Placental pericyte (primary cell): ENCODE measurements at places on chromosomes 12 and 14. TPM values are rescaled to one million over a fixed set of nuclear protein-coding genes. Genes with fewer than 3 reads are reported as not detected.

Gene FSCB
- total RNA-seq, result 0.22 and 2.1 TPM in 2 replicates

Gene KLRG1
- total RNA-seq, result 0.29 TPM in 1 of 2 replicates, not detected in the other

Gene SLC7A8
- 1.1 TPM in 2 replicates for total RNA-seq

Gene P2RX7
- total RNA-seq, result 0.14 and 2.8 TPM in 2 replicates

Gene MFAP5
- total RNA-seq, result under 0.01 and 0.86 TPM in 2 replicates

Gene GLIPR1L1
- not detected in 2 replicates for total RNA-seq

Gene AQP2
- not detected in 2 replicates for total RNA-seq

Gene PTGER2
- total RNA-seq, result 6.3 and 9.7 TPM in 2 replicates

Gene KLRC1
- not detected in 2 replicates for total RNA-seq

Gene CCNB1IP1
- 36.2 and 44.9 TPM in 2 replicates for total RNA-seq

Gene BEGAIN
- total RNA-seq, result under 0.01 and 0.14 TPM in 2 replicates

Gene RPL10L
- not detected in 2 replicates for total RNA-seq

Gene SGPP1
- total RNA-seq, result 21.2 and 41.7 TPM in 2 replicates

Gene IFI27
- 16.9 and 43.2 TPM in 2 replicates for total RNA-seq

Gene LRRC10
- not detected in 2 replicates for total RNA-seq

Gene ACOT4
- 0.57 and 1.5 TPM in 2 replicates for total RNA-seq
